Left ventricle myocardium inferior (tissue), 1 donor: ENCODE measurements at places on chromosomes 1 and 21. TPM values are rescaled to one million over a fixed set of nuclear protein-coding genes. Genes with fewer than 3 reads are reported as not detected.

GRCh38 chr1:62967031-62967430 is 183.1 kb downstream of the ATG4C start:
- DNase-seq, result no peak

Gene MCOLN2
- 0.19 TPM for total RNA-seq

- DNase-seq, result no peak
These were observed 49.1 kb upstream of the SCMH1 start for GRCh38 chr1:41291195-41291594.

GRCh38 chr1:172609528-172609927 is 49.4 kb upstream of the FASLG start:
- DNase-seq, result no peak
